ENCODE measurements at places on chromosomes 7 and 10.
A peak's percentile ranks its signal among the peaks of the same experiment; 100 is the strongest.

- no peak for DNase-seq
Measured at GRCh38 chr10:132868995-132869394, 73.4 kb downstream of the CFAP46 start.

- DNase-seq = no peak
Measured at GRCh38 chr10:125072794-125073193, 87.6 kb downstream of the CTBP2 start.

- DNase-seq = no peak
Measured at GRCh38 chr10:124688386-124688785, 55.8 kb downstream of the FAM53B start.

GRCh38 chr7:32779167-32779566 lies 112.4 kb downstream of the KBTBD2 start:
- no peak for DNase-seq

- no peak for DNase-seq
Measured at GRCh38 chr10:20635570-20635969, 261.5 kb downstream of the NEBL start.

- no peak for DNase-seq
Measured at GRCh38 chr10:133325440-133326222, 11.1 kb downstream of the CALY start.

GRCh38 chr7:106504645-106505044 lies 156.3 kb downstream of the CCDC71L start:
- no peak for DNase-seq

DNA sequence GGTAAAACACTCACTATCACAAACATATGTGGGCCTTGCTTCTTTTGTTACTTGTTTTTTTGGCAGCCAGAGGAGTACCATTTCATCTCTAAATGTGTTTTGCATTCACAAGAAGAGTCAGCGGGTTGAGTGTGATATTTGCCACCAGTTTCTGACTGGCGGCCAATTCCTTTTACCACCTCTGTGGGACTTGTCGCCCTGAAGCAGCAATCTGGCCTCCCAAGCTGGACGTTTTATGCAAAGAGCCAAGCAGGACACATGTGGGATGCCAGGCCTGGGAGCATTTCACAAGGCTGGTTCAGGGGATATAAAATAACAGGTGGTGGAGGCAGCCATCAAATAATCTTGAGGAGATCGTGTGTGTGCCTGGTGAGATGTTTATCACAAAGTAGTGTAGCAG lies 61.8 kb upstream of the TRIL start:
- no peak for DNase-seq

DNA sequence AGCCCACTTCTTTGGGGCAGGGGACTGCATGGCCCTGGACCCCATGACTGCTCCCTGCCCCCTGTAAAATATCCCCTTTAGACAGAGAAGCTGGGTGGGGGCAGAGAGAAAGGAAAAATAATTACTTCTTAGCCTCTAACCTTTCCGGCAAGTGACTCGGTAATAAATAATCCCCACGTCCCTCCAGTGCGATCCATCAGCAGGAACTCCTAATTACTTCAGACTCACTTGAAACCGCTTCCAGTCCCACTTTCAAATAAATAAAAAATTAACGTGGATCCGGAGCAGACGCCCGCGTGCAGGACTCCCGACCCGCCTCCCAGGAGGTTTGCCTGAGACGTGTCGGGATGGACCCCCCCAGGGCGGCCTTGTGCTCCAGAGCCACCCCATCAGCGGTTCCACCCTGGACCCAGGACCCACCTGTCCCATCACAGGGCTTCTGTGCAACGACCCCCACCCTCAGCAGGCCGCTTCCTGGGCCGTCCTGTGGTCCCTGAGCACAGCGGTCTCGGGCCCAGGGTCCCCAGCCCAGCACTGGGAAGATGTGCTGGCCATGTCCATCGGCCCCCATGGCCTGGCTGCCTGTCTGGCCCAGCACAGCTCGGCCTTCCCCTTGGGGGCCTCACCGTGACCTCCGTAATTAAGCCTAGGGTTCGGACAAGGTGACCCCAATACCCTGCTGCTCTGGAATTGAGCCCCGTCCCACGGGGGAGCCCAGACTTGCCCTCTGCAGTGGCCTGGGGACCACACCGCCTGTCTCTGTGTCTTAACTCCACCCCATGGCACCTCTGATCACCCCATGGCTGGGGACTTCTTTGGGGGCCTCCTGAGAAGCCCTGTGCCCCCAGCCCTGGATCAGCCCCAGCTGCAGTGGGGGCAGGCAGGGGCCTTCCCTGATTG lies 108.0 kb downstream of the UNCX start:
- no peak for DNase-seq

DNA sequence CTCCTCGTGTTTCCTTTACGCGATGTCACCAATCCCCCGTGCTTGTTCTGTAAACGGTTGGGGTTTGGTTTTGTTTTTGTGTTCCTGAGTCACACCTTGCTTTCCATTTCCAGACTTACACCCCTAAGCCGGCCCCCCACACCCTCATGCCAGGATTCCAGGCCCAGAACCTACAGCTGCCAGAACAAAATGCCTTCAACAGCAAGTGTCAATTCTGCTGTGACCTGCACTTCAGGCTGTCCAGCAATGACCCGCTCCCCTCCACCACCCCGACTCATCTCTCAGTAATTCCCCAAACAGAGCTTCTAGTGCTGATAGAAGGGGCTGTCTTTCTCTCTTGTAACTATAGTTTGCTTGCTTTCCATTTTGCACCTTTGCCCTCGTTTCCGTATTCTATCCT lies 722.1 kb upstream of the CELF2 start:
- DNase-seq = no peak

DNA sequence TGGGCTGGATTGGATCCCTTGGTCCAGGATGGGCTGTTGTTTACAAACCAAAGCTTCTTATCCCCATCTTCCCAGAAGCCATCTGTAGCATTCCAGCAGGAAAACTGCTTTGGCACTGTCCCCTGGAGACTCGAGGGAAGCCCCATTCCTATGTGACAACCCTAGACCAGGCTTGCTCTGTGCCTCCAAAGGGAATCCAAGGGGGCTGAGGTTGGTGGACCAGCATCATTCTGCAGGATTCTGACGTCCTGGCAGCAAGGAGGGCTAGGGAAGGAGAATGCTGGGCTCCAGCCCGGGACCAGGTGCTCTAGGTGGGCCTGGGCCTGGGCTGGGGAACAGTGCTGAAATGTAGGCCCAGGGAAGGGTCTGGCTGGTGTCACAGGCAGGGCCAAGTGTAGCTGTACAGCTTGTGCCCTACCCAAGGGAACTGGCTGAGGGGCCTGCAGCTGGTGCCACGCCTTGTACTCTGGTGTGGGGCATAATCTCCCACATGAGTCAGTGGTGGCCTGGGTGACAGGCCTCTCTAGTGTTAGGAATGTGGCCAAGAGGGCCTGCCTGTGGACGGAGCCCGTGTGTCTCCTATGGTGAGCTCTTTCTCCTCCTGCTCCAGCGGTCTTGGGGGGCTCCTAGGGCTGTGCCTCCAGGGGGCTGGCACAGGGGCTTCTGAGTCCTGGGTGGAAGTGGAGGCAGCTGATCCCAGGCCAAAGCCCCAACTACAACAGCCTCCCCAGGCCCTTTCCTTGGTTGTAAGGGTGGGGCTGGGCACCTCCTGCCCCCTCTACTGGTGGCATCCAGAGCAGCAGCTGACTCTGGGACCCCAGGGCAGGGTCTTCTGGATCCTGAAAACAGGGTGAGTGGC lies 25.2 kb downstream of the TRIM8 start:
- no peak for DNase-seq

- DNase-seq = no peak
Measured at GRCh38 chr7:42993038-42993437, 60.9 kb downstream of the MRPL32 start.

GRCh38 chr10:60428387-60428737 lies 38.7 kb upstream of the ANK3 start:
- no peak for DNase-seq

GRCh38 chr7:72048420-72048819 lies 363.7 kb downstream of the CALN1 start:
- no peak for DNase-seq

DNA sequence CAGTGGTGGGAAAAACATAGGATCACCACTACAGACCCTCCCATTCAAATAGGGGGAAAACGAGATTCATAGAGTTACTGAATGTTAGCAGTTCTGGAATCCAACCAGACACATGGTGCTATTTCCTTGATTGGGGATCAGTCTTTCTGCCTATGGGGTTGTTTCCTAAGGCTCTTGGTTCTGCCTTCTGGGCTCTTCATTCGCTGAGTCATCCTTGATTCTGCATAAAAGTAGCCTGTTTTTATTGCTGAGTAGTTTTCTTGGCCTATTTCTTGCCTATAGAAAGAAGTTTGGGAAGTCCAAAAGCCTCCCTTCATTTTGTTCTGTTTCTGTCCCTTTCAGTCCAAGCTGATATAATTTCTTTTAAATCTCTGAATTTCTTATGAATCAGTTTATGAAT lies 99.3 kb upstream of the OIT3 start:
- no peak for DNase-seq

- DNase-seq = no peak
Measured at GRCh38 chr7:45878457-45879144, 5.7 kb upstream of the CCDC201 start.

DNA sequence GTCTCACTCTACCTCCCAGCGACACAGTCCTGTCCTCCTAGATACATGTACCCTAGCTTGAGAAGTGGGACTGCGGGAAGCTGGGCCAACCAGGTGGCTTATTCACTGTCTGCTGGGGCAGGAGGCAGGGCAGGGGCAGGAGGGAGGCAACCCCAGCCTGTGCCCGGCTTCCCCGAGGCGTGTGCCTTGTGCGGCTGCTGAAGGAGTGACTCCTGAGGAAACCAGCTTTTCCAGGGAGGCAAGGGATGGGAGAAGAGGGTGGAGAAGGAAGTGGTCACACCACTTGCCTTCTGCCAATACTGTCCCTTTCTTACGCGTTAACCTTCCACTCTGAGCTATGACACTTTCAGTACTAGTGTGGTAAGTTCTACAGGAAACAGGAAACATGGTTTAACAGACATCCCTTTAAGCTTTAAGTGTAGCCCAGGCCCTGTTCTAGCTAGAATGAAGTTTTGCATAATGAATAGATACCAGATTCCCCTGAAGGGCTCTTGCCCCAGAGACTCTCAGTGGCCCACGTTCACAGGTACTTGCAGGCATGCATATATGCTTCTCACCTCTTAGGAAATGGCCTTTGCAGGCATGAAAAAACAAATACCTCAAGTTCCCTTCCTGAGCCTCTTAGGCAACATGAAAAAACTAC lies 40.6 kb downstream of the SYPL1 start:
- DNase-seq = peak; percentile 15

DNA sequence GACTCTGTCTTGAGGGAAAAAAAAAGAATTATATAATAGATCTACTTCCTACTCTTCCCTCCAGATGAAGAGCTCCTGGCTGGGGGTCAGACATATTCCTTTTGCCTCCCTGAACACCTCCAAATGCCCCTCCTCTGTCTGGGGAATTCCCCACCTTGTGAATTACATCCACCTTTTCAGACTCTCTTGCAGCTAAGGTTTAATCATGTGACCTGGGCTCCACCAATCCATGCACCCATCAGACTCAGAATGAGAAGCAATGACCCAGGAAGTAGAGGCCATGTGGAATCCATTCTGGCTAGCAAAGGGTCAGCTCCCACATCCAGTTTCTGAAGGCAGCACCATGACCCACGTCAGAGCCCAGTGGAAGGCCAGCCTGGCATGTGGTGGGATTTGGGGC lies 93.6 kb upstream of the CUX1 start:
- no peak for DNase-seq
